ENCODE measurements at places on chromosomes 12 and 14.
A peak's percentile ranks its signal among the peaks of the same experiment; 100 is the strongest.

- peak; percentile 52 for DNase-seq
Measured at GRCh38 chr14:69152181-69152901, 578 bp downstream of the DCAF5 start.

GRCh38 chr14:95011445-95012006 lies 145.8 kb downstream of the DICER1 start:
- DNase-seq: no peak

DNA sequence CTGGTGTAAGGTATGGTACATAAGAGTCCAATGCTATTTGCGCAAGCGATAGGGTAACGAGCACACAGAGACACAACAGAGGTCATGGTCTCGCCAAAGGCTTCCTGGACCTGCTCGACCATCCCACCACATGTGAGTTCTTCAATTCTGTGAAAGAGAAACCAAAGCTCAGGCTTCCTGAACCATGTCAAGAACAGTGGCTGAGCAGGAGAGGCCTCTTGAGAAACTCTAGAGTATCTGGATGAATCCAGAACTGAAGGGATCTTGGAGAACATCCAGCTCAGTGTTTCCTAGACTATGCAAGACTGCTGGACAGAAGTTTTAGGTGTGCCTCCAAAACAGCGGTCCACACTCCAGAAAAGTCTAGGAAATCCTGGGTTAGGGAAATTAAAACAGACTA lies 114.5 kb downstream of the TRAFD1 start:
- no peak for DNase-seq

DNA sequence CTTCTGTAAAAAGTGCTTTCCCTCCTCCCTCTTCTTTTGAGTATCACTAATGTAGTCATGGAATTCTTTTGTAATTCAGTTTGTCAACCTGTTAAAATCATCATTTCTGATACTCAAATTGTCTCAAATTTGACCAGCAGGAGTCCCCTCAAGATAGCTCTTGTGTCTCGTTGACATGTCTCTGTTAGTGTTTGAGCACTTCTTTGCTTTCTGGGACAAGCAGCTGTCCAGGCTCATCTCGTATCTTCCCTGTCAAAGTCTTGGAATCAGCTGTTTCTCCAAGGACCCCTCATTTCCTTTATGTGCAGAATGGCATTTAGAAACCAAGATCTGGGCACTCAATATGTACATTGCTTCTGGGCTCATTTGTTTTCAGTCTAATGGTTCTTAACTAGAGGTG lies 10.7 kb downstream of the CIPC start:
- DNase-seq: no peak

All from NCI-H146 (cell line).